ENCODE measurements at places on chromosomes 11 and 22.

- DNase-seq = no peak
These were observed 10.5 kb downstream of the ASPHD2 start for GRCh38 chr22:26439559-26439958.

GRCh38 chr11:47189100-47189834, 3.0 kb upstream of the PACSIN3 start:
- no peak for DNase-seq

DNA sequence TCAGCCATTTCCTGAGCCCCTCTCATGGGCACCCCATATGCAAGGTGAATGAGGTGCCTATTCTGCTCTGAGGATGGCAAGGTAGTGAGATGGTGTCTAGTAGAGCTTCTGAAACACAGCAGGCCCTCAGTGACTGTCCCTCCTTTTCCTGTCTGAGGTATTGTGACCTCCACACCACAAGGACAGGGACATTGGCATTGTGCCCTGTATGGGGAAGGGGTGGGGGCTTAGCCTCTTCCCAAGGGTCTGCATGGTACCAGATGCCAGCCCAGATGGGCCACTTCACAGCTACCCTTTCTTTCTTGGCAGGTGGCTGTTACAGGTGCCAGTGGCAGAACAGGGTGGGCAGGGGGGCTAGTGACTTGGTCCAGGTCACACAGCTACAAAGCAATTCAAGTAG, 78.8 kb downstream of the CABIN1 start:
- DNase-seq = no peak

GRCh38 chr22:49134076-49134475, 693.6 kb downstream of the BRD1 start:
- DNase-seq = no peak

DNA sequence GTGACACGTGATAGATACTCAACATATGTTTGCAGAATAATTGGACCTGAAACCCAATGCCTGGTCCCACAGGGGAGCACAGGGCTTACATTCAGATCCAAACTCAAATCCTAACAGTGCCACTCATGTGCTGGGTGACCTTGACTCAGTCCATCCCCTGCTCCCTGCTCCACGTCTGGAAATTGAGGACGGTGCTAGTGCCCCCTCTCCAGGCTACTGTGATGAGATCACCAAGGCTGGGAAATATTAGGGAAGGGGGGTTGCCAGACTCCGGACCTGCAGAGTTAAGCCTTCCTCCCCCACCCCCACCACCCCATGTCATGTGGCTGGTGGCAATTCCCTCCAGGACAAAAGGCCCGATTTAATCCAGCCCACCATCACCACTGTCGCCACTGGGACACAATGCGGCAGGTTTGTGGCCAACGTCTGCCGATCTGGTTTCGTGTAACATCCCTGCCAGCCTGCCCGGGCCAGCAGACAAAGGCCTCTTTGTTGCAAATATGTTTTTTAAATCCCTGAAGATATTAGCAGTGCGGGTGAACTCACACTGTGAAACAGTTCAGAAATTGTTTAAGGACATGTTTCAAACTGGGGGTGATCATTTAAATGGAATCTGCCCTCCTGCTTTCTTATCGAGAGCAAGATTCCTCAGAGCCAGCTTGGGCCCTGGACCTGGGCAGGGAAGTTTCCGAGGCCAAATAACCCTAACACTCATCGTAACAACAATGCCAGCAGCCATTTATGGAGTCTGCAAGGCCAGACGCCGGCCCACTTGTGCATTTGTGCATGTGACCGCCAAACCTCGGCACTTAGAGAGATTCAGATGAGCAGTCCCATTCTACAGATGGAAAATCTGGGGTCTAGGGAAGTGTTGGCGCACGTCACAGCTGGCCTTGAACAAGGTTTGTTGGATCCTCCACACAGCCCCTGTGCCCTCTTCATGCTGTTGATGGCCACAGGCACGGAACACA, 19.6 kb upstream of the MN1 start:
- no peak for DNase-seq

DNA sequence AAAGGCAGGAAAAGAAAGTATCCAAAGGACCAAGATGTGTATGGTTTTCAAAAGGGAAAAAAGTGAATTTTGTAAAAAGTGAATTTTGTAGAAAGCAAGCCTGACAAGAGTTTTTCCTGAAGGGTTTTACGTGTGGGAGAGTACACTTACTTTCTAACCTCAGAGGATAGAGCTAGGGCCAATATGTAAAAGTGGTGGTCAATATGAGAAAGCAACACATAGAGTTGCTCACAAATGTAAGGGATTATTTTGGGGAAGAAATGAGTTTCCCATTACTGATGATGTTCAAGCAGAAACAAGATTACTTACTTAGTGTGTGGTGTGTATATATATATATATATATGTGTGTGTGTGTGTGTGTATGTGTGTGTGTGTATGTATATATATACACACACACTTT, 162.5 kb downstream of the SWAP70 start:
- no peak for DNase-seq

GRCh38 chr22:19517171-19517500, 7.1 kb downstream of the CLDN5 start:
- DNase-seq = no peak

- no peak for DNase-seq
These were observed 36.0 kb downstream of the GLB1L2 start for GRCh38 chr11:134367781-134368180.

DNA sequence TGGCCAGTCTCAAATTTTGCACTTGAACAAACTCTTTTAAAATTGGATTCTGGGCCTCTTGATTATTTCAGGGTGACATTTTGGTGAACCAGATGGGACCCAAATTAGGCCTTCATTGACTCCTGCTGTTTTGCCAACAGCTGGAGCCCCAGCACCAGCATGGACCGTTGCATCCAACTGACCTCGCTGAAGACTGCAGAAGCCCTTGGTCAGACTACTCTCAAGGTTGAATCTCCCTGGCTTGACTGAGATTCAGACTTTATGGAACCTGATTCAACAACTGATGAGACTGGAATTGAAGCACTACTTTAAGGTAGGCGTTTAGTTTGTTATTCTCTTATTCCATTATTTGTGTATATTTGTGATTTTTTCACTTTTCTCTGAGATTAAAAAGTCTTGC, 41.7 kb downstream of the NARS2 start:
- DNase-seq = no peak

- no peak for DNase-seq
These were observed 65.2 kb upstream of the A4GALT start for GRCh38 chr22:42785706-42786499.

- peak; percentile 64 for DNase-seq
These were observed 181.2 kb downstream of the CSNK2A3 start for GRCh38 chr11:11171854-11172253.

- DNase-seq = no peak
These were observed 58.2 kb downstream of the ZNF280B start for GRCh38 chr22:22450343-22450839.

- DNase-seq = no peak
These were observed 7.7 kb upstream of the MALAT1 start for GRCh38 chr11:65491163-65491465.

- no peak for DNase-seq
These were observed 67.7 kb downstream of the CELSR1 start for GRCh38 chr22:46469711-46470110.

DNA sequence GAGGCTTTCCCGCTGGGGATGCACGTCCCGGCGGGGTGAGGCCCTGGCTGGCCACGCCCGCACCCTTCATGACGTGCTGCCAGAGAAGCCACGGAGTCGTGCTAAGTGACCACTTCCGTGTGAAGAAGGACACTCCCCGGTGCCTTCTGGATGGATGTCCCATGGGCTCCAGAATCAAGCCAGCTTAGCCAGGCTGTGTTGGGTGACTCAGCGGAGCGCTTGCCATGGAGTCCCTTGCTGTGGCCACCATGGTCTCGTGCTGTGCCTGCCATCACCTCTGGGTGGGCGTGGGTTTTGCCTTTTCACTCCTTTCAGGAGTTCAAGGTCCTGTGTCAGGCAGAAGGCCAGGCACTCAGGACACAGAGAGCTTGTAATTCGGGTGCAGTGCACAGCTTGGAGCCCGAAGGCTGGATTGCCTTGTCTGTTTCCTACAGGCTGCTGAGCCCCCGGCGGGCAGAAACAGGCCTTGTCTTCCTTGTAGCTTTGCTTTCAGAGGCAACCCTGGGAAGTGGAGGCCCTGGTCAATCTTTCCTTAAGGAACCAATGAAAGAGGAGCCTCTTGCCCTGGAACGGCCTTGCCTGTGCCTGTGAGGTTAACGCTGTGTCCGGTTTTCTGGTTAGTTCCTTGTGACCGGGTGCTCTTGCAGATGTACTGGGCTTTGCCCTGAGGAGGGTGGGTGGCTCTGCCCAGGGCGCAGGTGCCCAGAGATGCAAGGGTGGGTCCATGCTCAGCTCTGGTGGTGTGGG, 268.6 kb downstream of the TBC1D22A start:
- DNase-seq = no peak

GRCh38 chr11:104222464-104222863, 58.5 kb upstream of the PDGFD start:
- no peak for DNase-seq

DNA sequence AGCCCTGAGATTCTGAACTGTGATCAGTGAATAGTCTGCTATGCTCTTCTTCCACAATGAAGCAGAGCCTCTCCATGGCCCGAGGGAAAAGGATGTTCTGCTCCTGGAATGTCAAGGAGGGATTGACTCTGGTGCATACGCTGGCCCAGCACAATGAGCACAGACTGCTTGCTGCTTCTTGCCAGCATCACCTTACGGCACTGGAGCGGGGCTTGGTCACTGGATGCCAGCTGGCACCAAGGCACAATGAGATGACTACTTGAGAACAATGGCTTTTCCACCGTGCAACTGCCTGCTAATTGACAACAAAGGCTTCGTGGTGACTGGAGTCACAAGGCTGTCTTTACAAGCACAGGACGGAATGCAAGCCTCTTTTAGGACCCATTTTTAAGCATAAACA, 139.2 kb downstream of the DSCAML1 start:
- DNase-seq = no peak

- DNase-seq = no peak
These were observed 386.2 kb downstream of the TENM4 start for GRCh38 chr11:79054636-79055035.

- no peak for DNase-seq
These were observed 23.2 kb upstream of the MGAT3 start for GRCh38 chr22:39433476-39434242.

DNA sequence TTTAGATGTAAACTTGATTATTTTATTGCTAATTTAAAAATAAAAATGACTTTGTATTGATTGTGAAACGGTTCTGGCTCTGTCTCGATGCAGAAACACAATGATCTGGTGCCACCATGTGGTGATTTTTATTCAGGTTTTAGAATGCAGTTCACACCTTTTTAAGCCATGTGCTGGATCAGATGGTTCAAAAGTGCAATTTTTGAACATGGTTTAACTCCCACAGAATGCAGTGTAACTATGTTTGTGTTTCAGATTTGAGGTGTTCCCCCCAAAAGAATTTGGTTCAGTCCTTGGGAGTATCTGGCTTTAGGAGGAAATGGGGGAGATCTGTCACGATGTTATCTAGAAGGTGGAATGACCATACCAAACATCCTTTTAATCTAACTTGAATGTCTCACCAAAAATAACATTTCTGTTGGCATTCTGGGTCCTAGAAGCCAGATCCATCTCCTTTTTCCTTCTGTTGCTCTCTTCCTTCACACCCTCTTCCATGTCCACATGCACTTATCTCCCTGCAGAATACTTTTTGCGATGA, 7.9 kb downstream of the MRPL16 start:
- DNase-seq = peak; percentile 64

DNA sequence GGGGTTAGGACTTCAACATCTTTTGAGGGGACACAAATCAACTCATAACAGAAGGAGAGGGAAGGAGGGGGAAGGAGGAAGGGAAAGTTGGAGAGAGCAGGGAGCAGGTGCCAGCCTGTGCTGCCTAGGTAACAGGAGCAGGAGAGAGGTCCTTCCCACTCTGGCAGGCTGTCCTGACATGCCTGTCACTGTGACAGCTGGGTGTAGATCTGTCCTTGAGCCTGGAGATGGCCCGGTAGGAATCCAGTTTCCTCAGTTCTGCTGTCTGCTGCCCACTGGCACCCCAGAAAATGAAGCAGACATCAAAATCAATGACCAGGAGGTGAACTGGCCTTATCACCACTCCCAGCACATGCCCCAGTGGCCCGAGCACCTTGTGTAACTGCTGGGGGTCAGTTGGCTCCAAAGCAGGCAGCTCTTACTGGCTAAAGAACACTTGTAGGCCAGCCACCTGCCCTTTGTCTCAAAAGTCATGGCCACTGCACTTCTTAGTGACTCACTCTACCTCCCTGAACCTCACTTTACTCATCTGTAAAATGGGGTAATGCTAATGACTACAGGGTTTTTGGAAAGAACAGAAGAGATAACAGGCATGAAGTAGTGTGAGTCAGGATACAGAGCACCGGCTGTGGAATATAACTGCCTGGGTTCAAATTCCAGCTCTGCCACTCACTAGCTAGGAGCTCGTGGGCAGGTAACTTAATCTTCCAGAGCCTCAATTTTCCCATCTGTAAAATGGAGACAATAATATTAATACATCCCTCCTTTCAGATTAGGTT, 8.0 kb upstream of the TSPAN18 start:
- DNase-seq = no peak

All from CD4-positive, alpha-beta T cell treated with Interleukin-15 for 4 hours (primary cell).